ENCODE measurements at places on chromosomes 6 and 20.

DNA sequence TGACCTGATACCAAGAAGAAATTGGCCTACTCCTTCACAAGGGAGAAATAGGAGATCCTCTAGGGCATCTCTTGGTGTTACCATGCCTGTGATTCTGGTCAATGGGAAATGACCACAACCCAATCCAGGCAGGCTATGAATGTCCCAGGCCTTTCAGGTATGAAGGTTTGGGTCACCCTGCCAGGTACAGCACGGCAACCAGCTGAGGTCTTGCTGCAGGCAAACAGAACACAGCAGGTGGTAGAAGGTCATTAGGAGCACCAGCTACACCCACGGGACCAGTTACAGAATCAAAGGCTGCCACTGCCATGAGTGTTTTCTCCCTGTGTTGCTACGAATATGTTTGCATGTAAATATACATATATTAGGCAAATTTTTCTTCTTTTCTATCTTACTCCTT is 202.3 kb downstream of the ERMARD start:
- no peak for DNase-seq

DNA sequence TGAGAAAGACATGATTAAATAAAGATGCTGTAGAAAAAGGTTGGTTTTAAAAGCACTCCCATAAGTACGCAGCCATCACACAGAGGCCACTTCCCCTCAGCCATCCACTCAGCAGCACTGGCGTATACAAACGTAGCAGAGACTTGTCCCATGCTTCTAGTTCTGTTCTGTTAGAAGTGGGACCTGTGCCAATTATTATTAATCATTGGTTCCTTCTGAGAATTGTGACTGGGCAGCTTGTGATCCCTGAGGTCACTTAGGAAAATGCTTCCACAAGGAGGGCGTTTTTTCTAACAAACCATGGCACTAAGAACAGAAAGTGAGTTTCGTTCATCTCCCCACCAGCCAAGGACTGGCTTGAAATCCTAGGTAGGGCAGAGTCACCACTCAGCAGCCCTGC is 53.9 kb downstream of the FAM120B start:
- DNase-seq, result no peak

- no peak for DNase-seq
Observed at GRCh38 chr20:13676682-13677081, 38.0 kb upstream of the TASP1 start.

GRCh38 chr6:13190376-13190775 is 138.0 kb downstream of the TBC1D7 start:
- DNase-seq, result no peak
